ENCODE measurements at places on chromosomes 16 and 17. TPM values are rescaled to one million over a fixed set of nuclear protein-coding genes. Genes with fewer than 3 reads are reported as not detected.
A peak's percentile ranks its signal among the peaks of the same experiment; 100 is the strongest.

GRCh38 chr17:57638284-57638683 lies 106.8 kb downstream of the CCDC182 start:
- no peak for DNase-seq

- DNase-seq: no peak
Observed at GRCh38 chr17:73257516-73257915, 4.2 kb downstream of the CPSF4L start.

GRCh38 chr17:37312137-37312923 lies 63.5 kb upstream of the C17orf78 start:
- no peak for DNase-seq

DNA sequence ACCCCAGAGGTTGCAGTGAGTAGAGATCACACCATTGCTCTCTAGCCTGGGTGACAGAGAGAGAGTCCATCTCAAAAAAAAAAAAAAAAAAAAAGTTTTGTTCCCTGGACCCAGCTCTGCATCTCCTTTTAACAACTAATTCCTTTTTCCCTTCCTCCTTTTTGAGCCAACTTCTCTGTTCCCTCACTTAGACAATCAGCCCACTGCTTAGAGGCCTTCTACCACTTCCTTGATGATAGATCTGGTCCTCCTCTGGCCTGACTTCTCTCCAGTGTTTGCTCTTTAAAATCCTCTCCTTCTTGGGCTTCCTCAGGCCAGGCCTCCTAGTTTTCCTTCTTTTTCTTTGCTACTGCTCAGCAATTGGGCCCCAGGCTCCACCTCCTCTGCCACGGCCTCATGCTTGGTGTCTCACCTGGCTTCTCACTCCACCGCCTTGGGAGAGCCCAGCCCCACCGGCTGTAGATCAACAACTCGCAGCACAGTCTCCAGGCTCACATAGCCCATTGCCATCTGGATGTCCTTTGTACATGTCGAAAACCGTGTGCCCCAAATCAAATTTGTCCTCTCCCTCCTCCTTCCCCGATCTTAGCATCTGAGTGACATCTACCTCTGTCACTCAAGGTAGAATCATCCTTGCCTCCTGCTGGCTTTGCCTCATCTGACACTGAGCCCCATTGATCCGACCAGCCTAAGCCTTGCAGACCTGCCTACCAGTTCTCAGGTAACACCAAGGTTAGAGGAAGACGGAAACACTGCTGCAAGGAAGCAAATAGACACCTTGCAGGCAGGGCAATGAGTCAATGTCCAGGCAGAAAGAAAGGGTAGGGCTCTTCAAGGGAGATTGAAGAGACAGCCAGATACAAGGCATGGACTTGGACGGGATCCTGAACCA lies 17.4 kb downstream of the ARHGAP27 start:
- no peak for DNase-seq

DNA sequence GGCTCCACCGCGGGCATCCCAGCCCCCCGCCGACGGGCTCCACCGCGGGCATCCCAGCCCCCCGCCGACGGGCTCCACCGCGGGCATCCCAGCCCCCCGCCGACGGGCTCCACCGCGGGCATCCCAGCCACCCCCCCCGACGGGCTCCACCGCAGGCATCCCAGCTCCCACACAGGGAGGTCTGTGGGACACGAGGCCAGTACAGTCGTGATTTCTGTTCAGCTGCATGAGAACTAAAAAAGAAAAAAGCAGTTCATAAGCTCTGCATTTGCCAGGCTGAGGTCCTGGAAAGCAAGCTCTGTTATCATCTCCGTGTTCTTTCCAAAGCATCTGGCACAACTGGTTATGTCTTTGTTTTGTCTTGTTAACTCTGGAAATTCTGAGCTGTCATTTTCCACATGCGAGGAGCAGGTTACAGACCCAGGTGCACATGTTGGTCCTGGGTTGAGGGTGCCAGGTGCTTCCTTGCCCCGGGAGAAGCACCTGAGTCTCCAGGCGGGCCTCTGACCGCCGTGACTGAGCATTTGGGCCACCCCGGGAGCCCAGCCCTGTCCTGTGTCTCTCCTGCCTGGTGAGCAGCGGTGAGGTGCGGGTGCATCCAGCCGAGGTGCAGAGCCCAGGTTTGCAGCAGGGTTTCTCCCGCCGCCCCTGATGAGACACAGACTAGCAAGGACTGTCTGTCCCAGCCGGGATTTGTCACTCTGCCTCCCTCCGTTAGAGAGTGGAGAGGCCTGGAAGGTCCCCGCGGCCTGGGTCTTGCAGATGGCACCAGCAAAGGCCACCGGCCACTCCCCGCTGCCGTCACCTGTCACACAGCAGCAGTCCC lies 9.9 kb upstream of the WFIKKN1 start:
- DNase-seq: no peak

GRCh38 chr16:3589441-3589921 lies 12.3 kb upstream of the NLRC3 start:
- no peak for DNase-seq

DNA sequence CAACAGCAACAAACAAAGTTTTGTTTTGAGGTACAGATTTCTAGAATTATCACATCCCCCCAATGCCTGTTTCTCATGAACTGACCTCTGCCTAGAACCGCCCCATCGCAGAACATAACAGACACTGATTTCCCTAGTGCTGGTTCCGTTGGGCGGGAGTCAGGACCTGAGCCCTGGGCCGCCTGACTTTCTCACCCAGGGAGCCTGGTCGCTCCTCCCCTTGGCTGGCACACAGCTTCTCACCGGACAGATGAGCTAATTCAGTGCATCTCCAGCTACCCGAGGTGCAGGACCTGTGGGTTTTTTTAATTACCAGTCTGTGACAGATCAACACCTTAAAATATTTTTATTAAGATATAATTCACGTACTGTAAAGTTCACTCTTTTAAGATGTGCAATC lies 20.1 kb upstream of the RPL38 start:
- DNase-seq: no peak

DNA sequence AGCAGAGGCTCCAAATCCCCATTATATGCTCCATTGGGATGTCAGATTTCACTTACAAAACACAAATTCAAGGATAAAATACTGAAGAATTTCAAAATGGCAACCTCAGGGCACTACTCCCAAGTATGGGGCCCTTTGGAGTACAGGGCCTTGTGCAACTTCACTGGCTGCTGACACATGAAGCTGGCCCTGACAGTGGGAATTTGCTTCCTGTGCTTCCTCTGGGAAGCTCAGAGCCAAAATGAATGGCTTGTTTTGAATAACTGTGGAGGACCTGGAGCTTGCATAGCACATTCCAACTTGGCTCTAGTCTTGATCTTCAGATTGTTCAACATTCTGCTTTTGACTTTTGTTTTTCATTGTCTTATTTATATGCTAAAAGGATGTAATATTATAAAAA lies 52.3 kb upstream of the HNF1B start:
- no peak for DNase-seq

The NPIPB13 gene
- total RNA-seq: 3.2 TPM

GRCh38 chr16:67030221-67030962 lies 1.4 kb downstream of the CBFB start:
- DNase-seq: peak; percentile 69

GRCh38 chr16:21598701-21599121 lies 666 bp upstream of the METTL9 start:
- no peak for DNase-seq
